H1 (cell line): ENCODE measurements at places on chromosomes 16 and 17. TPM values are rescaled to one million over a fixed set of nuclear protein-coding genes. Genes with fewer than 3 reads are reported as not detected.

- DNase-seq, result no peak
Measured at GRCh38 chr17:61352781-61353491, 46.7 kb upstream of the TBX2 start.

- DNase-seq, result no peak
Measured at GRCh38 chr17:17171186-17171585, 34.9 kb downstream of the PLD6 start.

DNA sequence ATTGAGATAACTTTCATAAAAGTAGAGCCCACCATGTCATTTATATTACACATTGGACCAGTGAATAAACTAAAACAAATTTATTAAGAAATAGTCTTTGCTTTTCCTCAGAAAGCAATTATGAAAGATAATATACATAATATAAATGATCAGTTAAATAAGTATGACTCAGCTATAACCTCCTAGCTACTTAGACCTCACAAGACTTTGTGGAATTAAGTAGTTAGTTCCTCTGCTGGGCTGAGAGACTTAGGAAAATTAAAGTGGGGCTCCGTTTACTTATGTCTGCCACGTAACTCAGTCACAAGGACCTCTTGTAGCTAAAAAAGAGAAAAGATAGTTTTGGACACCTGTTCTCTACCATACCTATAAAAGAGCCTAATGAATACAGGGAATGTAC is 76.9 kb downstream of the MRTFB start:
- DNase-seq, result no peak

DNA sequence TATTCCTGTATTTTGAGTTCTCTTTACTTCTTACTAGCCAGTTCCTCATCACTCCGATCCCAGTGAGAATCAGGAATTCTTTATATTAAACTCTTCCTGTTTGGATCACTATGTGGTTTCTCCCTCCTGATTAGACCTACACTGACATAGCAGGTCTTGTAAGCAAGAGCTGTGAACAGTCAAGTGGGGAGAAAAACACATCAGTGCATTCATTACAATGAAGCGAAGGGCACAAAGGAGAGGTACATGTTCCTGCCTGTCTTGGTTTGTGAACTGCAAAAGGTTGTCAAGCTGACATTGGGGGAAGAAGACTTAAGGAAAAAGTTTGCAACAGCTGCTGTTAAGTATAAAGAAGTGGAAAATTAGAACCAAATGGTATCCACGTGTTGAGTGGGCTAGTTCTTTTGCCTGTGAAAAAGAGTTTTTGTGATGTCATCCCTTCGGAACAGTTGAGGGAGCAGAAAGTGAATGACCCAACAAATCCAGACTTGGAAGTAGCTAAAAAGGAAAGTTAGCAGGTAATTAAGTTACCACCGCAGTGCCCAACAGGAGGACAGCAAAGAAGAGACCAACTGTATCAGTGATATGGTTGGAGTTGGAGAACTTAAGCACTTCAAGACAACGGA is 23.0 kb upstream of the TRIM25 start:
- DNase-seq, result no peak

The CASKIN2 gene
- total RNA-seq, result 28.9 and 32.3 TPM in 2 replicates
